ENCODE measurements at places on chromosomes 16 and 17. TPM values are rescaled to one million over a fixed set of nuclear protein-coding genes. Genes with fewer than 3 reads are reported as not detected.

DNA sequence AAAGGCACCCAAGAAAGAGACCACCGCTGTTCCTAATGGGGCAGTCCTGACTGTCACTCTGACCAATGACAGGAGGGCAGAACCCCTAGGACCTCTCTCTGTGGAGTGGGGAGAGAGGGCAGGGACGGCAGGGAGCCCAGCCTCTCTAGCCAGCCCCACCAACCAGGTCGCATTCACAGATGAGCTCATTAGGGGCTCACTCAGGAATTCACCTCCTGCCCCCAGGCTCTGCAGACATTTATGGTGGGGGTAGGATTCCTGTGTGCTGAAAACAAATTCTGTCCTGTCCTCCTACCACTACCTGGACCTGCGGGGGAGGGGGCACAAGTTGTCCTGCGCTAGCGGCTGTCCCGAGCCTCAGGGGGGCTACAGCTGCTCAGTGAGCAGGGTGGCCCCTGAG is 27.7 kb upstream of the GPRC5C start:
- DNase-seq: no peak

DNA sequence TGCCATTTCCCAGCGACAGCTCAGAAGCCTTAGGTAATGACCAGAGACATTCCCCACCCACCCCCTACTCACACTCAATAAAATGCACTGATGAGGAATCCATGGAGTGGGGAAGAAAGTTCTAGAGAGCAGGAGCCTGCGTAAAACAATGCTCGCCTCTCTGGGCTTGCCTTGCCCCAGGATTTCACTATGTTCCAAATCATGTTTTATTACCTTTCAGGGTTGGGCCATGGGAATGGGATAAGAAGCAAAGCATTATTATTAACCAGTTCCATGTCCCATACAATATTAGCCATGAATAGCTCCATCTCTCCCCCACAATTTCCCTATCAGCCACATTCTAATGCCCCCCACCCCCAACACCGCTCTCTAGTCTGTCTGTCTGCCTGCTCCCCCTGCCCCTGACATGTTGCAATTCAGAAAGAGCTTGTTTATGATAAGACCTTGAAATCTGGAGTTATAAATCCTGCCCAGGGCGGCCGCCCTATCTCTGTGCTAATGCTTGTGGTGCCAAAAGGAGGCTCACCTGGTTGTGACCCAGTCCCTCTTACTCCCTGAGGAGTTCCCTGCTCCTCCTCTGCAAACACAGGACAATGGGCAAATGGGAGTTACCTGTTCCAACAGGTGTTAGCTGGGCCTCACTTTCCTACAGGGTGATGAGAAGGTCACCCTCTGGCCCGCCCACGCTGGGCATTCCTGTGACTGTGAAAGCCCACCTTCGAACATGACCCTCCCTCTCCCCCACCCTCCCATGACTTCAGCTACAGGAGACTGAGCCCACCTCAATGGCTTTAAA is 28.0 kb upstream of the DDX52 start:
- no peak for DNase-seq

DNA sequence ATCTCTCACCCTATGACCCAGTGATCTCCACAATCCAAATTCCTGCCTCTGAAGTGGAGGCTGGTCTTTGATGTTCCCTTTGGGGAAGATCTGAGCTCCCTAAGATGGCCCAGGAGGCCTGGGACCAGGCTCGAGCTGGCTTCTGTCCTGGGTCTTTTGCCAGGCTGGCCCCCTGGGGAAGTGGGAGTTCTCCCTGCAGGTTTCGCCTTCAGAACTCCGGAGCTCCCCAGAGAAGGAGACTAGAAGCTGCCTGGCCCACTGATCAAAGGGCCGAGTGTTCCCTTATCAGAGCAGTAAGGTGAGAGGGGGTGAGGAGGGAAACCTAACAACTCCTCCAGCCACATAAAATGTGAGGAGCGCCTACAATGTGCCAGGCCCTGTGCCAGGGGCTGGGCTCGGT is 147.1 kb downstream of the IRF8 start:
- DNase-seq: no peak

GRCh38 chr17:36653374-36653773 is 52.0 kb downstream of the MRM1 start:
- DNase-seq: no peak

DNA sequence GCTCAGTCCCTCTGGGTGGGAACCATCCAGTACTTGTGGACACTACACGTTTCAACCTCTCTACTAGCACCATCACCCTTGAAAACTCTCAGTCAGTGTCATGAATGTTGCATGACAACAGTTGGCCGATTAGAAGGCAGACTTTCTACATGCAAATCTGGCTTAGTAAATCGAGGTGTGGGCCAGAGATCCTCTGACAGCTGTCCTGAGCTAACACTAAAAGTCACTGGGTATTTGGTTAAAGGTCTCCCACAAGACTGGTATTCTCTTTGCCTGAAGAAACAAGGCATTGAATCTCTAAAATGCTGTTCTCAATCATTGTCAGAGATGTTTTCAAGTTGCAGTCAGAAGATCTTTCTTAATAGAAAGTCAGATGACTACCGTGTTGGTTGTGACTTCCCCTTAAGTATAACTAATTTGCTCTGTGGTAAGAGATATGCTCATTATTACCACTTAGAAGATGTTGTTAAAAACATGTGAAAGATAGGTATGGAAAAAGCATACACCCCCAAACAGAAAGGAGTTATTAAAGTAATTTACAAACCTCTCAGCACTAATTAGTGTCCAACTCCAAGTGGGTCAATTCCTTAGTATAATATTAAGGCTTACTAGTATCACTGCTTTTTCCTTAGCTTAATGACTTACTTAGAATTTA is 62.3 kb downstream of the WNT3 start:
- no peak for DNase-seq

DNA sequence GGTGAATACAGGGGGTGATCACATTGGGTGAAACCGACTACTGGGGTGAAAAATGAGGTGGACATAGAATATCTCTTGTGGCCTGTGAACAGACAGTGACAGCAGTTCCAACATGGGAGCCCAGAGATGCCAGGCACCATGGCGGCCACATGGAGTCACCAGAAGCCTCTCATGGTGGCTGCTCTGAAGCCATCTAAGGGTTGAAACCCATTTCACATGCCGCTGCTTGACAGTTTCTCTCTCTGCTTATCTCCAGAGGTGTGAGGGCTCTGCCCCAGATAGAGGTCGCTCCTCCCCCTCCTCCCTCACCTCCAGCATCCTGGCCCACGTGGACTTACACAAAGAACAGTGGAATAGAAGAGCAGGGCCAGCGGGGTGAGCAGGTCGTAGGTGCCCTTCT is 37.9 kb upstream of the PIK3R6 start:
- DNase-seq: no peak

- DNase-seq: no peak
Observed at GRCh38 chr17:8670421-8670820, 39.9 kb upstream of the MYH10 start.

DNA sequence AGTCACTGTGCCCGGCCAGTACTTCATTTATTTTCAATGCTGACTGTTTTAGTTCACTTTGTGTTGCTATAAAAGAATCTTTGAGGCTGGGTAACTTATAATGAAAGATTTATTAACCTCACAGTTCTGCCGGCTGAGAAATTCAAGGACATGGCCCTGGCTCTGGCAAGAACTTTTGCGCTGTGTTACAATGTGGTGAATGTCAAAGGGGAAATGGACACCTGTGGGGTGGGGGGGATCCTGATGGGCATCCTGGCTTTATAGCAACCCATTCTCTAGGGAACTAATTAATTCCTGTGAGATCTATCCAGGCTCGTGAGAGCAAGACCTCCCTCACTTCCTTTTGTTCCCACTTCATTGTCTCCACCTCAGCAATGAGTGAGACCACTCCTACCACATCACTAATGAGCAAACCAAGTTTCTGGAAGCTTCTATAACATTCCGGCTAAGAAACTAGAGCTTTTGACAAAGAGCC is 17.1 kb upstream of the CDH3 start:
- DNase-seq: no peak

- peak; percentile 47 for DNase-seq
Observed at GRCh38 chr17:5438716-5439445, at the start of gene C1QBP. Gene C1QBP (minus strand): TSS chr17:5439155. CDS start chr17:5439073, 82 bp downstream.

GRCh38 chr17:14150619-14151018 is 81.3 kb downstream of the COX10 start:
- no peak for DNase-seq

- no peak for DNase-seq
Observed at GRCh38 chr17:81638683-81639082, 1.7 kb downstream of the TSPAN10 start.

DNA sequence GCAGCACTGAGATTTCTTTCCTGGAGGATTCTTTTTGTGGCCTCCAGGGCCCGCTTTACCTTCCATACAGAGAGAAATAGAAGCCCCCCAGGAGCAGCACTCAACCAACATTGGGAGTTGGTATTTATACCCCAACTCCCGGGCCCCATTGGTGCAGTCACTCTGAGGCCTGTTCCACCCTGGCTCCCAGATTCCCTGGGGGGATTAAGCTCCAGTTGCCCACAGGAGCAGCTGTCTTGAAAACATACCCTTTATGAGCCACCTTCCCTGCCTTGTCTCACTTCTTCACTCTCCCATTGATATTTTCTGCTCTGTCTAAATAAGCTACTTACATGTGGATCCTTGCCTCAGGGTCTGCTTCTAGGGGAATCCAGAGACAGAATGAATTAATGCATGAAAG is 167.8 kb downstream of the KATNIP start:
- no peak for DNase-seq

GRCh38 chr17:67970783-67971182 is 25.5 kb downstream of the C17orf58 start:
- no peak for DNase-seq

DNA sequence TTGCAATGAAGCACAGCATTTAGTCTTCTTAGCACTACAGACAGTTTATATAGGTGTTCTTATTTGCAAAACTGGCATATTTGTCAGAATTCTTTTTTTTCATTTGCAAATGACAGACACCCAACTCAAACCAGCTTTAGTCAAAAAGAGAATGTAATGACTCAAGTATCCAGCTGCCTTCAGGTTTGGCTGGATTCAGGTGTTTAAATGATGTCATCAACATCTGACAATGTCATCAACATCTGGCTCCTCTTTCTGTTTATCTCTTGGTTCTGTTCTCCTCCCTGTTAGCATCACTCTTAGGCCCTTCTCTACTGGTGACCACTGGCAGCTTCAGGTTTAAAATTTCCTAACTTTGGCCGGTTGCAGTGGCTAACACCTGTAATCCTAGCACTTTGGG is 18.9 kb downstream of the TMC5 start:
- no peak for DNase-seq

DNA sequence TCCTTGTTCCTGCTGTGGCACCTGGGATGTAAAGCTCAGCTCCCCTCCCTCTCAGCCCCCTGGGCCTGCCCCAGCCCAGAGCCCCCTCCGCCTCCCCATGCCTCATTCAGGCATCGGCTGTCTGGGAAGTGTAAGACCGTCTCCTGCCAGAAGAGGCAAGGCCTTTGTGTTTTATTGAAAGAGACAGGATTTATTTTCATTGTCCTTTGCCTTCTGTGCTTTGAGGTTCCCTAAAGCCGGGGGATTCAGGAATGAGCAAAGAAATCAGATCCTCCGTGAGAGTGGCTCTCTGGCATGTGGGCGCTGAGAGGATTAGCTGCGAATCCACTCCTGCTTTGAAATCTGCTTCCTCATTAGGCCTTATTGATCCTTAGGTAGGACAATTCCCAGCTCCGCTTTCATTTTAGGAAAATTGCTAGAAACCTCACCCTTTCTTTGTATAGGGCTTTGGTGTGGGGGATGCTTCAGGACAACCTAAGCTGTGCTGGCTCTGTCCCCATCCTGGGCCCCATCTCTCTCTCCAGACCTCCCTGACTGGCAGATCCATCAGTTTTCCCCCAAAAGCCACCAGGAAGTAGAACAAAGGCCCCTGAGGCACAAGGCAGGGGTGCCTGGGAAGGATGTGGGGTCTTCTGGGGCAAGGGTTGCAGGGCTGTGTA is 211.5 kb upstream of the TNRC6C start:
- DNase-seq: no peak

GRCh38 chr17:37447641-37448040 is 41.0 kb downstream of the TADA2A start:
- DNase-seq: no peak

DNA sequence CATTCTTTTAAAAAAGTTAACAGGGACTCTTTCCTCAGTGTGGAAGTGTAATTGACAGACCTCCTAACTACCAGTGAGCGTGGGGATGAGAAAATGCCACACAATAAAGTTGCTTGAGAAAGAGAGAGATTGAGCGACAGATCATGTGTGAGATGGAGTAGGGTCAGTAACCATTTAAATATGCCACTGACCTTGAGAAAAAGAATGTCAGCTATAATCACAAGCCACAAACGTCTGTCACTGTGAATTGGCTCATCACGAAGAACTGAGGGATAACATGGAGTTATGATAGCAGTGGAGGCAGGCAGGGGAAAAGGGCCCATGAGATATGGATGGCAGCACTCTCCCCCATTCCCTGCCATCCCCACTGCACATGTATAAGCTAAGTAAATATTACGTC is 253.9 kb downstream of the SLC39A11 start:
- DNase-seq: no peak

- no peak for DNase-seq
Observed at GRCh38 chr16:8849411-8850011, 19.3 kb downstream of the CARHSP1 start.

DNA sequence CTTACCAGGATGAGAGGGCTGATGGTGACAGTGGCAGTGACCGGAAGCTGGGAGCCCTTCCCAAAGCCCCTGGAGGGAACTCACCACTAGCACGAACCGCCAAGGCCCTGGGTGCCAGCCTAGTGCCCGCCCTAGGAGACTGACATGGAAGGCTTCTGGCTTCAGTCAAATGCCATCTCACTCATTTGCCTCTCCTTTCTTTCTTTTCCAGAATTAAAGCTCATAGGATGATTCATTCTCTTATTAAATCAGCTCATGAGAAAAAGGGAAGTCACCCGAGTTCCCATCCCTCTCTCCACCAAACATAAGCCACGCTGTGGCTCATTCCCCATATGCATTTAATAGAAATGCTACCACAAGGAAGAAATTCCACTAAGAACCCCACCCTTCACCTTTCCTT is 12.1 kb downstream of the CUEDC1 start:
- DNase-seq: no peak

- no peak for DNase-seq
Observed at GRCh38 chr16:73026754-73027684, 20.9 kb downstream of the ZFHX3 start.

TBC1D28 gene
- not detected for total RNA-seq

RHBDL3 gene
- under 0.01 TPM for total RNA-seq

KRT17 gene
- 20.8 TPM for total RNA-seq

BRCA1 gene
- total RNA-seq: 29.5 TPM

CIAPIN1 gene
- 75.6 TPM for total RNA-seq

ASPHD1 gene
- 14.2 TPM for total RNA-seq

PRR29 gene
- 0.14 TPM for total RNA-seq

CTF1 gene
- 0.87 TPM for total RNA-seq

ZNF207 gene
- total RNA-seq: 108 TPM

GRAP gene
- total RNA-seq: 0.29 TPM
